ENCODE measurements at places on chromosomes 6 and 20.

GRCh38 chr6:19538096-19538495, 299.1 kb upstream of the ID4 start:
- no peak for DNase-seq

- peak; percentile 35 for DNase-seq
These were observed 132.7 kb upstream of the LRFN2 start for GRCh38 chr6:40719671-40720374.

DNA sequence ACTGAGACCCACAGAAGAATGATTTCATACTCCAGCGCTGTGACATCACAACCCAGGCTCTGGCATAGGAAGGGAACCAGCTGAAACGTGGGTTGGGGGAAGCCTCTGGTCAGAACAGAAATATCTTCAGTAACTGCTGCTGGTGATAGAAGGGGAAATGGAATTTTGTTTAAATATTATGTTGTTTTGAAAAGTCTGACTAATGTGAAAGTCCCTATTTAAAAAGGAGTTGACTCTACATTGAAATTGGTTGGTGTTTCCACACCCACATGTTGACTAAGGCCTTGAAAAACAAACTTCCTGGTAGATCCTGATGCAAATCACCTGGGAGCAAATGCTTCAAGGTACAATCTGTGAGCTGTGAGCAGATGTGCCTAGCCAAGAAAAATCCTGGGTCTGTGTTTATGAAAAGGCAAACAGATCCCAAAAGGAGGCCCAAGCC, 24.5 kb upstream of the TCP11 start:
- DNase-seq: no peak

GRCh38 chr20:16639027-16639941, 66.0 kb upstream of the KIF16B start:
- DNase-seq: no peak

DNA sequence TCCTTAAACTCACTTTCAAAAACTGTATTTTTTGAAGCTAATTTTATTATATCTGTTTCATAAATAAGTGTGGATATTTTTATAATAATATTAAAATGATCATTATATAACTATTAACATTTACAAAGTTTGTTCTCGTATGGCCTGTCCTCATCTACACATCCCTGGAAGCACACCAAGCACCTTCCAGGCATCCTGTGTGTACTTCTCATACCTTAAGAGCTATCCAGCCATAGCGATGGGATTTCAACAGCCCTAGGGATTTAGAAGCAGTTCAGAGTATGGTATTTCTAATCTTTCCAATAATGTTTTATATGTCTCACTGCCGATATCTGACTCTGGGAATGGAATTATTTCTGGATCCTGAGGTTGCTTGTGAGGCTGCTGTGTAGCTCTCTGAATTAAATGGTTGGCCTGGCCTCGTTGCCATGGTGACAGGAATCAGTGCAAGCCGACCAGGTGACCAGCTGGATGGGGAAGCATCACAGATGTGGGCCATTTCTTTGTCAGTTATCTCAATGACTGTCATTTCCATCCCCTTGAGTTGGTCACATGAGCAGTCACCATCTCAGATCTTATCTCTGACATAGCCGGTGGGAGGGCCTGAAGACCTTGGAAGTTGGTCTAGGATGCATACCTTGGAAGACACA, 265.2 kb upstream of the RIN2 start:
- DNase-seq: no peak

- DNase-seq: no peak
These were observed 88.3 kb downstream of the CD24 start for GRCh38 chr6:106886081-106886843.

DNA sequence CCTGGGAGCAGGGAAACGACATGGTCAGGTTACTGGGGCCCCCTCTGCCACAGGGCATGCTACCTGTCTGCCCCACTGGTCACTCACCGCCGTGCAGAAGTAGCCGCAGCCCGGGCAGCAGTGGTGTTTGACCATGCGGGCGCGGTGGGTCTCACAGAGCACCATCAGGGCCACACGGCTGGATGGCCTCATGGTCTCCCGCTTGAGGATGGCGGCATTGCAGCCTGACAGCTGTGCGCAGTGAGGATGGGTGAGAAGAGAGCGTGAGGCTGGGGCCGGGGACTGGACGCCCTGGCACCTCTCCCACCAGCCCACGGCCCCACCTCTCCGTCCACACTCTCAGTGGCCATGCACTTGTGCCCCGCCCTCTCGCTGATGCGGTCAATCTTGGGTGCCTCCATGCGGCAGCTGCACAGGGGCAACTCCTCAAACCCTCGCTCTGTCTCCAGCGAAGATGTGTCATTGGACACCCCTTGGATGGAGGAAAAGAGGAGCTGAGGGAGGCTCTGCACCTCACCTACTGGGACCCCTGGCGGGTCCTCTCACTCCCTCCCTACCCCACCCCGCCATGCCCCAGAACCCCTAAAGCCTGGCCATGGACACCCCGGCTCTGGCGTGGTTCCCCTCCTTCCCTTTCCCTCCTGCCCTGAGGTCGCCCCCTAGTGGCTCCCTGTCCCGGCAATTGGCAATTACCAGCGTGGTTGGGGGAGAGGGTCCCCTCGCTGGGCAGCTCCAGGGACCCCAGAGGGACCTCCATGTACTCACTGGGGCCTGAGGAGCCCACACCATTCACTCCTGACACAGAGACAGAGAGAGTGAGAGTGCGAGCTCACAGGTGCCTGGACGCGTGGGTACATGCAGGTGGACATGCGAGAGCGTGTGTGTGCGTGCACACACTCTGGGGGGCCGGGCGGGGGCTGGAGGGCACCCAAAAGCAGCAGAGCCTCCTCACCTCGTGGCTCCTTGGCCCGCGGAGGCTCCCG, 8.9 kb downstream of the EHMT2 start:
- DNase-seq: no peak

- no peak for DNase-seq
These were observed 1.4 kb upstream of the INSM1 start for GRCh38 chr20:20366551-20366875.

- DNase-seq: no peak
These were observed 107.4 kb upstream of the RIPOR2 start for GRCh38 chr6:25042984-25043725.

GRCh38 chr20:16228722-16229121, 344.5 kb downstream of the KIF16B start:
- DNase-seq: no peak

GRCh38 chr6:134002821-134003220, 49.6 kb downstream of the SLC2A12 start:
- peak; percentile 31 for DNase-seq

GRCh38 chr6:123091091-123091895, 95.3 kb downstream of the CLVS2 start:
- DNase-seq: no peak

DNA sequence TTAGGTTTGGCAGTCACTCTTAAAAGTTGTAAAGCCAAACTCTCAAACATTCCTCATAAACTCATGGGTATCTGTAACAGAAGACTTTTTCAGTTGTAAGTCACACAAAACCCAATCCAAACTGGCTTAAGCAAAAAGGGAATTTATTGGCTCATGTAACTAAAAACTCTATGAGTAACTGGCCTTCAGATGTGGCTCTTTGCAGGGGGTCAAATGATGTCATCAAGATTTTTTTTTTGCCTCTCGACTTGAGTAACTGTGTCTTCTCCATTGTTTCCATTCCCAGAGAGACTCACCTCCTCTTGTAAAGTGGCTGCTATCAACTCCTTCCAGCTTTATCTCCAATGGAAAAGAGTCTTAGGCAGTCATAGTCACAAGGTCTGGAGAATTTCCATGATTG, 645.0 kb downstream of the DHX35 start:
- DNase-seq: no peak

- DNase-seq: peak; percentile 13
These were observed 323.3 kb upstream of the NT5E start for GRCh38 chr6:85126485-85127167.

- DNase-seq: no peak
These were observed 302.6 kb upstream of the NRSN1 start for GRCh38 chr6:23823421-23823820.

DNA sequence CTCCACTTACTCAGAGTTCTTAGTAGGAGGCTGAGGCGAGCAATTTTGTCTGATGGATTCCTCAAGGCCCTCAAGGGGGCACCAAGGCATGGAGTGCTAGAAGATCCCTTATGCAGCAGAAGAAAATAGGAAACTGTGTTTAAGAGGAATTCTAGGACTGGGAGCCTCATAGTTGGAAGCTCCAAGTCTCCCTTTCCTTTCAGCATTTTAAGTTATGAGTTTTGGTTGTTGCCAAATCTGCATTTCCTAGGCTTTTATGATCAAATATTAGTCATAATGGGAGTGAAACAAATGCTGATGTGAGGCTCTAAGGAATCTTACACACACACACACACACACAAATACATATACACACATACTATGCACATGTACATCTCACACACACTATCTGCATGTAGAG, 714.0 kb downstream of the UTRN start:
- no peak for DNase-seq

GRCh38 chr6:124237911-124238310, 434.2 kb downstream of the NKAIN2 start:
- no peak for DNase-seq

- no peak for DNase-seq
These were observed 489.9 kb downstream of the TFAP2A start for GRCh38 chr6:9924971-9925370.

DNA sequence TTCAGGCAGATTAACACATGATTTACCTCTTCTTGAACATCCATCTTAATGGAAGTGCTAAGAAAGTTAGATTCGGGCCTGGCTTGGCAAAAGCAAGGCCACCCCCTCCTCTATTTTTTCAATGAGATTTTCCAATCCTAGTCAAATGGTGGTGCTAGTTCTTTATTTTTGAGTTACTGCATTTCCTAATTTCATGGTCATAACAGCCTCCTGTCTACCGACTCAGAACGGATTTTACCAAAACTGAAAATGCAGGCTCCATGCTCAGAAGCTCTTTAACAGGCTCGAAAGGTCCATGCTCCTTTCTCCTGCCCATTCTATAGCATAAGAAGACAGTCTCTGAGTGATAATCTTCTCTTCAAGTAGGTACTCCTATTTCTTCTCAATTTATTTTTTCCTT, 117.2 kb upstream of the ESR1 start:
- DNase-seq: peak; percentile 15

- DNase-seq: no peak
These were observed 260.6 kb downstream of the GMPR start for GRCh38 chr6:16498957-16499356.

DNA sequence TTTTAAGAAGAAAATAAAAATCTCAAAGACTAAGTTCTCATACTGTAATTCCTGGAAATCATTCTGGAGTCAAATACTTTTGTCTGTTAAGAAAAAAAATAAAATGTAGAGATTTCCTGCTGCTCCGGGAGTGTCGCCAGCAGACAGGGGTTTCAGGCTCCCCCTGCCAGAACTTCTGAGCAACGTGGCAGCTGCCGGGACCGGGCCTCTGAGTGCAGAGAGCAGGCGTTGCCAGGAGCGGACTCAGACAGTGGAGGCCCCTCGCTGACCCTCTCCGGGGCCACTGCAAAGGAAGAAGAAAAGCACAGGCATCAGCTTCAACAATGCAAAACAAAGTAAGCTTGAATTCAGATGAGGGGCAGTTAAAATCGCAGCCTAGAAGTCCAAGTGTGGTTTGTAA, 95.5 kb downstream of the THBS2 start:
- DNase-seq: peak; percentile 13

DNA sequence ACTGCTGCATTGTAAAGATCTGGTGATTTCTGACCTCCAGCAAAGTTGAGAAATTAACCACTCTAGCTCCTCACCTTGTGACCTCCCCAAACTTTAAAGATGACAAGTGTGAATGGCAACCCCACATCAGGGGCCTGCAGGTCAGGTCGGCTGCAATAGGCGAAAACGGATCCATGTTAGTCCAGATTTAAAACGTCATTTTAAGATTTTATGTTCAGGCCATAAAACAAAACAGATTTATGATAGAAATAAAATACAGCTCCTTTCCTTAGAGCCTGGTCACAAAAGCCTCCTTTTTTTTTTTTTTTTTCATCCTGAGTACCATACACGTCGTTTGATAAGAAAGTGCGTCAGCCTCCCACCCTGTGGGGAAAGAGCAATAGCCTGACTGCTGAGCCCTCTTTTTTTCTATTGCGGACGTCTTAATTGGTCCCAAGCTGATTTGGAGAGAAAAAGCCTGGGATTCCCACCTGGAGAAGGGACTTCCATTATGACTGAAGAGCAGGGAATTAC, 519.2 kb upstream of the NOX3 start:
- no peak for DNase-seq

DNA sequence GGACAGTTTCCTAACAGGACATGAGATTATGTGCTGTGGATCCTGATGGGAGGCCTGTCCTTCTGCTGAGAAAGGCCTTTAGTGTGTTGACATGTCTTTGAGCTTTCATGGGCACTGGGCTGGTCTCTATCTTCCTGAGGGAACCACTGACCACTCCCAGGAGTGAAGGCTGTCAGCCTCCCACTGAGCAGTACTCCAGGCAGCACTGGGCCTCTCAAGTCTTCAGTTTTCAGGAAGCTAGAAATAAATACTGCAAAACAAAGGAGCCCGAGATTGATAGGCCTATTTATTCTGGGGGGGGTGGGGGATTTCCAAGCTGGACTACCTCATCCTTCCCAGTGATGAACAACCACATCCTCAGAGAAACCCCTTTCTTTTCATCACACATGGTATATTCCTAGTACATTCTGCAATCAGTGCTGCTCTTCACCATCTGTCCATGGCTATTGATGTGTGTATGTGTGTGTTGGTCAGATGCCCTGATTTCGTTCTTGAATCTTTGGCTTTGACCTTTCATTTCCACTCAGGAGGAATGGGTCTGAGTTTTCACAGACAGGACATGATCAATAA, 180.9 kb upstream of the SPTLC3 start:
- DNase-seq: no peak

GRCh38 chr6:137106183-137106582, 61.4 kb upstream of the IL20RA start:
- no peak for DNase-seq

- DNase-seq: no peak
These were observed 14.5 kb upstream of the TRIM39 start for GRCh38 chr6:30312266-30312665.

DNA sequence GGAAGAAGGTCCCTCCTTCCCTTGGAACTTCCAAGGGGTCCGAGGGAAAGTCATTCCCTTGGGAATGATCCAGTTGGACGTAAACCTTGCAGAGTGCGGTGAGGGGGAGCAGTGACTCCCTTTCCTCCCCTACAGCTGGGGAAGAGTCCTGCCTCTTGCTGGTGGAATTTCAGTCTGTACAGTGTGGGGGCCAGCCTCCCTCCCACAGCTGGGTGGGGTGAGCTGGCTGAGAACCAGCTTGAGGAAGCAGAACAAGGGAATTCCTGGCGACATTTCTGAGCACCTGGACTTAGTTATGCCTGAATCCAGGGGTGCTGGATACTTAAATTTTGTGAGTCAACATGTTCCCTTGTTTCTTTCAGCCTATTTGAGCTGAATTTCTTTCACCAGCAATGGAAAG, 152.0 kb downstream of the ANKRD60 start:
- no peak for DNase-seq

GRCh38 chr6:27866357-27867050, 45.7 kb downstream of the OR2B2 start:
- DNase-seq: no peak

All from globus pallidus (tissue), 1 donor.